NCI-H748 treated with DMSO at 0.1 percent for 48 hours (cell line): ENCODE measurements at places on chromosomes 3 and 15.

- DNase-seq = no peak
Observed at GRCh38 chr3:33467786-33468185, 27.6 kb upstream of the UBP1 start.

GRCh38 chr3:4985330-4986174 is 6.3 kb downstream of the BHLHE40 start:
- no peak for DNase-seq

GRCh38 chr3:134029734-134030378 is at the start of gene SLCO2A1:
Gene SLCO2A1, minus strand, starts transcription at chr3:134029925. Its CDS starts 123 bp downstream, at chr3:134029802.
- peak; percentile 5 for DNase-seq

DNA sequence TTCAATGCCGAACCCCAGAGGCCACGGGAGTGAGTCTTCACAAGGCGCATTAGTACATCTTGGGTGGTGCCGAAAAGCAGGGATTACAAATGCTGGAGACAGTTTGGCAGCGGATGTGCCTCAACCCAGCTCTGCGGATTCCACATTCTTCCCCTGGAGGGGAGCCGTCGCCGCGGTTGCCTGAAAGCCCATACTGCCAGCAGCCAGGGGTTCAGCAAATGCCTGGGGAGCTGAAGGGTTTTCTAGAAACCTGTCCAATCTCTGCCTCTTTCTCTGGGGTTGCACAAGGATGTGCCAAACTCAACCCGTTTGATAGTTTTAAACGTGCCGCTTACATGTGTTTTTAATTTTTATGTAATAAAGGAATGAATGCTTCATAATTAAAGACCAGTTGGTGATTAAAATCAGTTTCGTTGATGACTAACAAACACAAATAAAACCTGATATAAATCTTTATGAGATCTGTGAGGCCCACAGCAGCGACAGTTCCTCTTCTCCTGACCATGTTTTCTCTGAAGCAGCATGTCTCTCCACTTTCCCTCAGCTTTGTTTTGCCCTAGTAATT is 74.6 kb upstream of the LEKR1 start:
- no peak for DNase-seq

DNA sequence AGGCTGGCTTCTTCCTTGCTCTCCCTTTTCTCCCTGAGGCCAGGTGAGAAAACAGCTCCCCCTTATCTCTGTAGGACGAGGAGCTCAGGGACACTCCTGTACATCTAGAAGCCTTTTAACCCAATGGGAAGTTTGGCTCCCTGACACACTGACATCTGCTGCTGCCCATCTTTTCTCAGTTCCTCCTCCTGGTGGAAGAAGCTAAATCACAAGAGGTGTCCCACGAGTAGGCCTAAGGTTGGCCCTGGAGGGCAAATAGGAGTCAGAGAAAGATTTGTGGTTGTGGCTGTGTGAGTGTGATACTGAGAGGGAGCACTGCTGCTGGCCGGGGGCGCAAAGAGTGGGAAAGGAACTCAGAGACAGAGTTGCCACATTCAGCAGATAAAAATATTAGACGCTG is 49.5 kb downstream of the ARHGAP31 start:
- no peak for DNase-seq

DNA sequence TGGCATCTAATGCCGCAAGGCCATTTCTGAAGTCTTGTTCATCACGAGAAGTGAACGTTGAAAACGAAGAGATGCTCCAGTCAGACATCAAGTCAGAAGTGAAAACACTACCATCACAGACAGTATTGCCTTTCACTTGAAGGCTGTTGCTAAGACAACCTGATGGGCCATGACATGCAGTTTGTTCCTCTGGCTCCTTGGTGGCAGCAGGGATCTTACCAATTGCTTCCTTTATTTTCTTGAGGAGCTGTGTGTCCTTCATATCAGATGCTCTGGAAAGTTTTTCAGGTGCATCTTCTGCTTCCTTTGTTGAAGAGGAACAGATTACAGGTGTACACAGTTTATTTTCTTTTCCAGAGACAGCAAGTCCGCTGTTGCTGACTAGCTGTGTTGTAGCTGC is 30.7 kb upstream of the MYLK start:
- no peak for DNase-seq

DNA sequence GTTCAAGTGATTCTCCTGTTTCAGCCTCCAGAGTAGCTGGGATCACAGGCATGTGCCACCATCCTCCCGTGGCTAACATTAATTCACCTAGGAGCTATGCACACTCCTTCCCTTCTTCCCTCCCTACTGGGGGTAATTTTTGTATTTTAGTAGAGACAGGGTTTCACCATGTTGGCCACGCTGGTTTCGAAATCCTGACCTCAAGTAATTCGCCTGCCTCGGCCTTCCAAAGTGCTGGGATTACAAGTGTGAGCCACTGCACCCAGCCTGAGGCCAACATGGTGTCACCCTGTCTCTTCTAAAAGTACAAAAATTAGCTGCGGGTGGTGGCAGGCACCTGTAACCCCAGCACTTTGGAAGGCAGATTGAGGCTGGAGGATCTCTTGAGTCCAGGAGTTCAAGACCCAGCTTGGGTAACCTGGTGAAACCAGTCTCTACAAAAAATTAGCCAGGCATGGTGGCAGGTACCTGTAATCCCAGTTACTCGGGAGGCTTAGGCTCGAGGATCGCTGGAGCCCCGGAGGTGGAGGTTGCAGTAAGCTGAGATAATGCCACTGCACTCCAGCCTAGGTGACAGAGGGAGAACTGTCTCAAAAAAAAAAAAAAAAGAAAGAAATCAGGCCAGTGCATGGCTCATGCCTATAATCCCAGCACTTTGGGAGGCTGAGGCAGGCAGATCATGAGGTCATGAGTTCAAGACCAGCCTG is 6.1 kb downstream of the RNU5B-1 start:
- no peak for DNase-seq

DNA sequence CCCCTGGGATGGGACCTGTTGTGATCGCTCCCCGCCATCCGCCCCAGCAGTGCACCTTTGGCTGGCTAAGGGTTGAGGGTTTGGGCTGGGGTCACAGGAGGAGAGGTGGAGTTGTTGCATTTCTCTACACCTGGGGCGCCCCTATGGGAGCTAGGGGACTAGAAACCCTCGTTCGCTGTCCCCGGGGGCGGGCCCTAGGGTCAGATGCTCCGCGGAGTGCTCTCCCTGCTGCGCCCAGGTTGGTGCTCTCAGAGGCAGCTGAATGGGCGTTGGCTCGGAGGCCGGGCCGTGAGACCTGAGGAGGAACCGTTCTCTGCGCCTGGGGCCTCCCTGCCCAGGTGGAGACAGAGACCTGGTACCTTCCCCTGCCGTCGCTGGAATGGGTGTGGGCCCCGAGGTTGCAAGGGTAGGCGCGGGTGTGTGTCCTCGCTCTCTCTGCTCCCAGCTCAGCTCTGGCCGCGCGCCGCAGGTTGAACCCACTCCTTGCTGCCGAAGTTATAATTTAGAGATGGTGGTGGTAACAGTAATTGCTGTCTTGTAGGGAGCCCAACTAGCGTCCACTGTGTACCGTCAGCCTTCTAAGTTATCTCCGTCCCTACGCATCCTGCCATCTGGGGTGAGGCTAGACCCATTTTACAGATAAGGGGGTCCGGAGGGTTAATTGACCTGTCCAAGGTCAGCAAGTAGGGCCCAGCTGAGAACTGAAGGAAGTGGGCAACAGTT is 965 bp downstream of the FLNB start:
- no peak for DNase-seq

GRCh38 chr15:67979281-67979680 is 74.8 kb upstream of the PIAS1 start:
- DNase-seq = no peak
